CD4-positive, CD25-positive, alpha-beta regulatory T cell (primary cell): ENCODE measurements at places on chromosomes 11 and 22. TPM values are rescaled to one million over a fixed set of nuclear protein-coding genes. Genes with fewer than 3 reads are reported as not detected.

Gene TMEM109
- total RNA-seq = 49.9 TPM

DNA sequence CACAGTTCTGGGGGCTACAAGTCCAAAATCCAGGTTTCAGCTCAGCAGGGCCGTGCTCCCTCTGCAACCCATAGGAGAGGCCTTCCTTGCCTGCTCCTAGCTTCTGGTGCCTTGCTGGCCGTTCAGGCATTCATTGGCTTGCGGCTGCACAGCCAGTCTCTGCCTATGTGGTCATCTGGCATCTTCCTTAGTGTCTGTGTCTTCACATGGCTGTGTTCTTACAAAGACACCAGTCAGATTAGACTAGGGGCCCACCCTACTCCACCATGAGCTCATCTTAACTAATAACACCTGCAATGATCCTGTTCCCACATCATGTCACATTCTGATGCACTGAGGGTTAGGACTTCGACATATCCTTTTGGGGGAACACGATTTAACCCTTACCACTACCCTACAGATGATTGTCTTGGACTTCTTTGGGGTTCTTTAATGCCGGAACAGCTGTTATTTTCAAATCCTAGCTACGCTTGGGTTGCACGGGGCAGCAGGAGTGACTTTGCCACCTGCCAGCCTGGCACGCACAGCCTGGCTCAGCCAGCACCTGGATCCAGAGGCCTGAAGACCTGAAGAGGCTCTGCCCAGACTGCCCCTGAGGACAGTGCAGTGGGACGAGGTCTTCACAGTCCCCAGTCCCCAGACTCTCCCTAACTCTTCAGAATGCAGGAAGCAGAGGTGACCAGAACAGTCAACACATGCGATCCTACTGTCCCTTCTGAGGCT lies 7.7 kb upstream of the NEAT1 start:
- DNase-seq = no peak

Gene NXPE1
- total RNA-seq = not detected

DNA sequence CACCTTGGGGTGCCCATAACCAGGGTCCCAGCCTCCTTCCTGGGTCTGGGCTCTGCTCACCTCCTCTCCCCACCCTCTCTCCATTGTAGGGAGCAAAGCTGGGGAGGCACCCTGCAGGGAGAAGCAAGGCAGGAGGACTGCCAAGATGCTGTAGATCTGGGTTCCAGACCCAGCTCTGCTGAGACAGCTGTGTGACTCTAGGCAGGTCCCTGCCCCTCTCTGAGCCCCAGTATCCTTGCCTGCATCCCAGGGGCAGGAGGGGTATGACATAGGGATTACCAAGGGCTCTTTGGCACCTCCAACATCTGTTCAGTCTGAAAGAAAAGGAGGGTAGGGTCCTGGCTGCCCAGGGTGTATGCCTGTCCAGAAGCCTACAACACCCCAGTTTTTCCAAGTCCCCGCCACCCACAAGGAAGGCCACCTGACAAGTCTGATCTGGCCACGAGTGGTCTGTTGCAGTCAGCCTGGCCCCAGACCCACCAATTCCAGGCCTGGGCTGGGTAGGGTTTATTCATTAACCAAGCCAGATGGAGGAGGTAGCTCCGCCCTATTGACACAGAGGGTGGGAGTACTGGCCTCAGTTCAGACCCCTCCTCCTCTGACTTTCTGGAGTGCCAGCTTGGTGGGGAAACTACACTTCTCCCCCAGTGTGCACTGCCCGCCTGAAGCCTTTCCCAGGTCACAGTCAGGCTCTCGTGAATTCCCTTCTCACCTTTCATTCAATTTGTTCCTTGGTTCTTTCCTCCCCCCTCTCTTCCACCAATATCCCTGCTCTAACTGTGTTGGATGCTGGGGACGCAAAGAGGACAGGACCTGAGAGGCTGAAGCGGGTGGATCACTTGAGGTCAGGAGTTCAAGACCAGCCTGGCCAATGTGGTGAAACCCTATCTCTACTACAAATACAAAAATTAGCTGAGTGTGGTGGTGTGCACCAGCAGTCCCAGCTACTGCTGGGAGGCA lies 15.0 kb downstream of the STARD10 start:
- DNase-seq = no peak

Gene TP53AIP1
- total RNA-seq = not detected

DNA sequence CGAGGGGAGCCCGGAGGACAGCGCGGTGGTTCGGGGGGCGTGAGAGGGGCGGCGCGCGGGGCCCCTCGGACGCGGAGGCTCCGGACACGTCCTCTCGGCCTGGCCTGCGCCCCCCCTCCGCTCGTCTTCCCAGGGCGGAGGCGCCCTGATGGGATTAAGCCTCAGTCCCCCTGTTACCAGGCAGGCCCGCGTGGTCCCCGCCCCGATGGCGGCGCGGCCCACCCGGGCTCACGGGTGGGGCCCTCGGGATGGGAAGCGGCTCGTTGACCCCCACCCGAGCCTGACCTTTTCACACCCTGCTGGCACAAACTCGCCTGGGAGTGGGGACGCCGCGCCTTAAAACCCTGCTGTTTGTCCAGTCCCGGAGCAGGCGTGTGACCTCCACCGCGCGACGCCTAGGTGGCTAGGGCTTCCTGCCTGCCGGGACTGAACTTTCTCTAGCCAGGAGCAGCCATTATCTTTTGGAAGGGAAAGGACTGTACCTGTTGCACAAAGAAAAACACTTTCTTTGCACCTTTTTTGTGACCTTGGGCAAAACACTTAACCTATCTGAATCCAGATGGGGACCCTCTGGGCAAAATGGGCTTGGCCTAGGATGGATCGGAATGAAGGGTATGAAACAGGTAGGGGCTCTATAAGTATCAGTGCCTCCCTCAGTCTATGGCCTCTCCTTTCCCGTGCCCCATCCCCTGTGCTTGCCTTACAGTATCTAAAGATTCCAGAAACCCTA lies 1.0 kb downstream of the KIAA1671 start:
- DNase-seq = no peak

DNA sequence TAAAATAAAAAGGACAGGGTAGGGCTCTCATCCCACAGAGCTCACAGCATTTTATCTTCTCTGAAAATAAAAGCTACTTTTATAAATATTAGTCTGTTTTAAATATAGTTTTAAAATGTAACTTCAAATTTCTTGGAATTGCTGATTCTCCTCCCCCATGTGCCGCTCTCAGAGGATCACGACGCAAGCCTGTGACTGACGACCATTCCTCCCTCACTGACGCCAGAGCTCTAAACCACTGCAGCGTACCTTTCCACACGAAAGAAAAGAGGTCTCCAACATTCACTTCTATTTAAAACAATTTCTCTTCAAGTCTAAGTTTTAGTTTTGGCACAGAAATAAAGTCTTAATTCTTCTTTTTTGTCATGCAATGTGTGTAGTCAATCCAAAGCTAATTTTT lies 9.3 kb downstream of the TOLLIP start:
- no peak for DNase-seq

- no peak for DNase-seq
These were observed 18.4 kb downstream of the ABTB2 start for GRCh38 chr11:34339149-34340064.

Gene LMO2
- 1.9 TPM for total RNA-seq

GRCh38 chr22:50734343-50734771 lies 3.6 kb upstream of the ACR start:
- DNase-seq = no peak

Gene TRIM6
- total RNA-seq = not detected

- DNase-seq = no peak
These were observed 20.8 kb downstream of the FAM118A start for GRCh38 chr22:45330548-45330947.

- no peak for DNase-seq
These were observed 139.7 kb downstream of the CNTN5 start for GRCh38 chr11:99160447-99160846.

DNA sequence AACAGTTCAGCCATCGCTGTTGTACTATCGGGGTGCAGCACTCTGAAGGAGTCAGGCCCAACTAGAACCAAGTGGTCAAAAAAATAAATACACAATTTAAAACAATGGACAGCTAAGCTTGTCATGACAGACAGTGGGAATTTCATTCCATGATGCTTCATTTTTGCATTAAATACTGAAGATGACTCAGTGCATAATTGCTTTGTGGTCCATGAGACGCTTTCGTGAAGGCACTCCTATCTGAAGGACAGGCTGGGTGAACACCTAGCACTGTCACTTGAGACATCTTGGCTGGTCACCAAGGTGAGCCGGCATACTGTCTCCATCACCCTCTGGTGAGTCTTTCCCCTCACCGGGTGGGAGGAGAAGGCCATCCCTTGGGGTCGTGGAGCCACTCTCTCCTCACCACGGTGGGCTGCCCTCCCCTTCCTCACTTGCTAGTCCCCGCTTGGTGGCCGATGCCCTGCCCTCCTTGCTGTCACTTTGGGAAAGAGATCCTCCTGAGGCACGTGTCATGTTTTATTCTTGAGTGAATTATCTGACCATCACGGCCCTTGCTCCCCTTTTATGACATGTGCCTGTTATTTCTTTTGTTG lies 4.9 kb upstream of the TESMIN start:
- DNase-seq = no peak

DNA sequence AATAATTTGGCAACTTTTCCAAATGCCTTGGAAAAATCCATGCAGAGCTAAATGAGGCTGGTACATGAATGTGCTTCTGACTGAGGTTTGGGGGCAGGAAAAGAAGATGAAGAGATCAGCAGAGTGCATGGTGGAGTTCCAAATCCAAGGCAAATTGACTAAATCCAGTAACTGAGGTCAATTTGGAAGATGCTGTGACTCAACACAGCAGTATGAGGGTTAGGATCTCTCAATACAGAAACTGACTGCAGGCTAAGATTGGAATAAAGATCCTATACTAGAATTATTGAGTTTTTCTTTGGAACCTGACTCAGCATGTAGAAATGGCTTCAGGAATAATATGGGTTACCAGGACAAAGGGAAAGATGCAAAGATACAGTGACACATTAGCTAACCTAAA lies 99.3 kb upstream of the FAT3 start:
- DNase-seq = no peak

- no peak for DNase-seq
These were observed 906 bp upstream of the NAA40 start for GRCh38 chr11:63937713-63938478.

DNA sequence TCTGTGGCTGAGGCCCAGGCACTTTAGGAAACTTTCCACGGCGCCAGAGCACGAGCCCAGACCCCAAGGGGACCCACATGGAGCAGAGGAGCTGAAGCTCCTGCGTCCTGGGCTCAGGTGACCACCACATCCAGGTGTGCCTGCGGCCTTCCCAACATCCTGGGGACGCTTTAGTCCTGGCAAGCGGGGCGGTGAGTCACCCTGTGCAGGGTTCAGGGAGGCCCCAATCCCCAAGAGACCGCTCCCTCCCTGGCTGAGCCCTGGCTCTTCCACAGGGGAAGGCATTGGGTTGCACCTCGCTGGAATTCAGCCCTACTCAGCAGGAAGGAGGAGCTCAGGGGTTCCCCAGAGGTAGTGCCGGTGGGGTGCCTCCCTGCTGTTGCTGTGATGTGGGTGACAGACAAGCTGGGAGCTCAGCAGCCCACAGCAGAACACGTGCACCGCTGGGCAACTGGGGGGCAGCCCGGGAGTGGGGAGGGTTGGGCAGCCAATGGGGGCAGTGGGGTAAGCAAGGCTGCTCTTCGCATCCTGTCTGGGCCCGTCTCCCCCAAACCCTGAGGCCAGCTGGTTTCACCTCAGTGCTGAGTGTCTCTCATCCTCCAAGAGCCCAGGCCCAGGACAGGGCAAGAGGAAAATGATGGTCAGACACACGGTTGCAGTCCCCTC lies 802.8 kb downstream of the BRD1 start:
- DNase-seq = no peak

- no peak for DNase-seq
These were observed 163.1 kb upstream of the FAT3 start for GRCh38 chr11:92061456-92062062.

Gene KLHDC7B
- 5.9 TPM for total RNA-seq

GRCh38 chr11:118521892-118522311 lies 5.4 kb upstream of the TTC36 start:
- DNase-seq = no peak

DNA sequence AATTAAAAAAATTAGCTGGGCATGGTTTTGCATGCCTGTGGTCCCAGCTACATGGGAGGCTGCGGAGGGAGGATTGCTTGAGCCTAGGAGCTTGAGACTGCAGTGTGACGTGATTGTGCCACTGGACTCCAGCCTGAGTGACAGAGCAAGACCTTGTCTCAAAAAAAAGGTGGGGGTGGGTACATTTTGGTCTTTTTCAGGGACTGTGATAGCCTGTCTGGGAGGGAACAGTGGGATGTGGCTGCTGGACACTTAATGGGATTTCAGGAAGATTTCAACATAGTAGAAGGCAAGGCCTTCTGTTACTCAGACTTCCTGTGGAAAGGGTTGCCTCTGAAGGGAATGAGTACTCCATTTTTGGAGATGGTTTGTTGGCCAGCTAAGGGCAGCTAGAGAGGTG lies 40.6 kb downstream of the RELT start:
- no peak for DNase-seq

DNA sequence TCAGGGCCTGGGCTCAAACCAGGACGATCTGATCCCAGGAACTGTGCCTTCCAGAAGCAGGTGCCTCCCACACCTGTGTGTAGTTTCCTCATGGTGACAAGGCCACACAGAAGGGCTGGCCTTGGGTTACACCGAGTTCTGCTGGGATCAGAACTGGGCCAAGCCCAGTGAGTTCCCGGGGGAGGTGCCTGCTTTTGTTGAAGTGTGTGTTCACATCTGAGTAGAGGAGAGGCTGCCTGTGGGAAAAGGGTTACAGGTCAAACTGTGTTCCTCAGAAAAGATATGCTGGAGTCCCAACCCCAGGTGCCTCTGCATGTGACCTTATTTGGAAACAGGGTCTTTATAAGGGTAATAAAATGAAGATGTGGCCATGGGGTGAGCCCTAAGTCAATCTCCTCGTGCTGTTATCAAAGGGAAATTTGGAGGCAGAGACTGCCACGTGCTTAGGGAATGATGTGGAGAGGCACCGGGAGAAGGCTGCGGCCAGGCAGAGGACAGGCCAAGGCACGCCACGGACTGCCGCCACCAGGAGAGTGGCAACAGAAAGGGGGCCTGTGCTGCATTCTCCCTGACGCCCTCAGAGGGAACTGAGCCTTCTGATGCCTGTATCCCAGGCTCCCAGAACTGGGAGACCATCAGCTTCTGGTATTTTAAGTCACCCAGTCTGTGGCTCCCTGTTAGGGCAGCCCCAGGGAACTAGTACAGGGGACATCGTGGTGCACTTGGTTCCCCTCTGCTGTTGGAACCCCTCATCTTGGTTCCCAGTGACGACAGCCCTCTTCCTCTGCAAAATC lies 158.8 kb downstream of the CACNA1I start:
- no peak for DNase-seq

Gene CRYBB1
- not detected for total RNA-seq

GRCh38 chr11:126416542-126417090 lies 61.1 kb downstream of the ST3GAL4 start:
- DNase-seq = peak; percentile 77

- DNase-seq = no peak
These were observed 42.6 kb upstream of the APOA1 start for GRCh38 chr11:116879800-116880625.

- DNase-seq = peak; percentile 74
These were observed at the start of gene VEGFB for GRCh38 chr11:64233913-64234586. VEGFB (plus strand) TSS chr11:64234584; CDS start chr11:64234834, 250 bp downstream.
